Fibroblast of the aortic adventitia (primary cell): ENCODE measurements at places on chromosomes 12 and 14.

DNA sequence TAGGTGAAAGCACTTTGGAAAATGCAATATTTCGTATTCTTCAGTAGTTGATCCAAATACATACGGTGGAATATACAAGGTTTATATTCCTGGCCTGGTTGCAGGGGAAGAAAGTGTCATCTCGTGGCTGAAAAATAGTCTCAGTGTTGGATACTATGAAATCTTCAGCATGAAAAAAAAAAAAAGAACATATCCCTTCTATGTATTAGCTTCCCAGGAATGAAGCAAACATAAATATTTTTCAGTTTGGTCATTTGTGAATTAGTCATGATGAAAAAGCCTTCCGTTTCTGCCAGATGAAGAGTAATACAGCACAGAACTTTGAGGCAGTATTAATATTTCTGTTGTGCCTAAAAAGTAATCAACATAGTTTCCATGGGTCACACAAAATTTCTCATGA, 36.7 kb downstream of the FLRT2 start:
- DNase-seq, result peak; percentile 79

DNA sequence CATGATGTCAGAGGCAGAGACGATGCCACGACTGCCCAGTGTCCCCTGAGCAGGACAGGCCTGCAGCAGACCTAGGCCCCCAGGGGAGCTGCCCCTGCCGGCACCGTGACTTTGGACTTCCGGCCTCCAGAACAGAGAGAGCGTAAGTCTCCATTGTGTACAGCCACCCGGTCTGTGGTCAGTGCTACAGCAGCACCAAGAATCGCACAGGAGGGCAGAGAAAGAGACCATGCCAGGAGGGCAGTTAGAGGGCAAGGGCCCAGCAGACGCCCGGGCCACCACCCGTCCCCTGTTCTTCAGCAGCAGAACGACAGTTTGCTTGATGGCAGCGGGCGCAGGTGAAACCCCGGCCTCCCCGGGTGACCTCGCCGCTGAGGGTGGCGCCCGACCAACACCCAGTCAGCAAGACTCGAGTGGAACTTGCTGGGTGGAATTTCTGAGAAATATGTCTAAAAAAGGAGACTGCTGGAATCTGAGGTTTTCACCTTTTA, 19.7 kb downstream of the GALNT9 start:
- no peak for DNase-seq

DNA sequence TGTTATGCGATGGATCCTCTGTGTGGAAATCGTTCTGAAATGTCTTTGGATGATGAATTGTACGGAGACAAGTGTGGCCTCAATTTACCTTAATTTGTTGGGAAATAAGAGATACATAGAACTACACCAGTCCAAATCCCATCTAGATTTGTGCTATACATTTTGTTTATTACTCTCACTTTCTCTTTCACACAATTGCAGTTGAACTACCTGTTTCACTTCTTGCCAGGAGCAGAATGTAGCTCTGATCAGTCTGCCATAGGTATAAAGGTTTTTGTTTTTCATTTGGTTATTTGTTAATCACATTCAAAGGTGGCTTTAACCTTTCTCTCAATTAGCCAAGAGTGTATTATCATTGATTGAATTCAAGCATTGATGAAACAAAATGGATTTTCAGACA, 268.2 kb downstream of the SNAPC1 start:
- no peak for DNase-seq

DNA sequence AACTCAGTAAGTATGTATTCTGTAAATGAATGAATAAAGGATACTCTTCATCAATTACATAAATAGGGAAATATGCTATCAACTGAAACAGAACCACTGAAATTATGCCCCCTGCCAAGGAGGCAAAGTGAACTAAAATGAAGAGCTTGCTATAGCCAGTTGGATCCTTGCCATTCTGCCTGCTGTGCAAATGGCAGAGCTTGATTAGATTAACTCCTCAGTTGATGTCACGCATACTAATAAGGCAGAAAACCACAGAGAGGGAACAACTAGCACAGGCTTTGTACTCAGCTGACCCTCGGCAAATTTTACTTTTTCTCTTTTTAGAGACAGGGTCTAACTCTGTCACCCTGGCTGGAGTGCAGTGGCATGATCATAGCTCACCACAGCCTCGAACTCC, 36.7 kb upstream of the FERMT2 start:
- DNase-seq, result no peak

GRCh38 chr12:21715386-21715785, 57.7 kb upstream of the LDHB start:
- no peak for DNase-seq

GRCh38 chr14:93784878-93785277, 3.4 kb downstream of the PRIMA1 start:
- DNase-seq, result no peak
